CD4-positive, CD25-positive, alpha-beta regulatory T cell (primary cell): ENCODE measurements at places on chromosomes 7 and 10.
A peak's percentile ranks its signal among the peaks of the same experiment; 100 is the strongest.

GRCh38 chr10:126867567-126868365 lies 37.5 kb upstream of the DOCK1 start:
- DNase-seq, result no peak
- no peak overlapping the region for H3K4me3 ChIP-seq
- H3K36me3 ChIP-seq, result no peaks in the 10 kb centered on the region
- no peaks in the 10 kb centered on the region for H3K27me3 ChIP-seq
- no peaks in the 10 kb centered on the region for H3K4me1 ChIP-seq

DNA sequence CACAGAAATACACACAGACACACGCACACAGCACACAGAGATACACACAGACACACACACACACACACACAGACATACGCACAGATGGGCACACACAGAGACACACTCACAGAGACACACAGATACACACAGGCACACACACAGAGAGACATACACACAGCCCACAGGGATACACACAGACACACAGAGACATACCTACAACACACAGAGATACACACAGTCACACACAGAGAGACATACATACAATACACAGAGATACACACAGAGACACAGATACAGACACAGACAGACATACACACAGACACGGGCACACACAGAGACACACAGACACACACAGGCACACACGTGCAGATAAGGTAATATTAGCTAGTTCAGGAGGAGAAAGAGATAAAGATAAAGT lies 76.9 kb downstream of the EGFR start:
- no peaks in the 10 kb centered on the region for H3K4me1 ChIP-seq
- H3K4me3 ChIP-seq, result no peak overlapping the region
- H3K36me3 ChIP-seq, result no peaks in the 10 kb centered on the region
- DNase-seq, result no peak

GRCh38 chr10:77160679-77161078 lies 476.9 kb downstream of the KCNMA1 start:
- no peaks in the 10 kb centered on the region for H3K36me3 ChIP-seq
- no peak overlapping the region for H3K27ac ChIP-seq
- H3K4me3 ChIP-seq, result no peak overlapping the region
- no peak for DNase-seq

GRCh38 chr10:44725404-44725803 lies 185.7 kb upstream of the TMEM72 start:
- no peaks in the 10 kb centered on the region for H3K36me3 ChIP-seq
- H3K27ac ChIP-seq, result no peak overlapping the region
- H3K4me1 ChIP-seq, result no peaks in the 10 kb centered on the region
- no peaks in the 10 kb centered on the region for H3K27me3 ChIP-seq
- no peak overlapping the region for H3K4me3 ChIP-seq

- no peaks in the 10 kb centered on the region for H3K36me3 ChIP-seq
- H3K4me3 ChIP-seq, result no peak overlapping the region
- H3K27me3 ChIP-seq, result no peaks in the 10 kb centered on the region
- no peak for DNase-seq
Measured at GRCh38 chr10:43026039-43026973, 50.6 kb upstream of the RET start.

DNA sequence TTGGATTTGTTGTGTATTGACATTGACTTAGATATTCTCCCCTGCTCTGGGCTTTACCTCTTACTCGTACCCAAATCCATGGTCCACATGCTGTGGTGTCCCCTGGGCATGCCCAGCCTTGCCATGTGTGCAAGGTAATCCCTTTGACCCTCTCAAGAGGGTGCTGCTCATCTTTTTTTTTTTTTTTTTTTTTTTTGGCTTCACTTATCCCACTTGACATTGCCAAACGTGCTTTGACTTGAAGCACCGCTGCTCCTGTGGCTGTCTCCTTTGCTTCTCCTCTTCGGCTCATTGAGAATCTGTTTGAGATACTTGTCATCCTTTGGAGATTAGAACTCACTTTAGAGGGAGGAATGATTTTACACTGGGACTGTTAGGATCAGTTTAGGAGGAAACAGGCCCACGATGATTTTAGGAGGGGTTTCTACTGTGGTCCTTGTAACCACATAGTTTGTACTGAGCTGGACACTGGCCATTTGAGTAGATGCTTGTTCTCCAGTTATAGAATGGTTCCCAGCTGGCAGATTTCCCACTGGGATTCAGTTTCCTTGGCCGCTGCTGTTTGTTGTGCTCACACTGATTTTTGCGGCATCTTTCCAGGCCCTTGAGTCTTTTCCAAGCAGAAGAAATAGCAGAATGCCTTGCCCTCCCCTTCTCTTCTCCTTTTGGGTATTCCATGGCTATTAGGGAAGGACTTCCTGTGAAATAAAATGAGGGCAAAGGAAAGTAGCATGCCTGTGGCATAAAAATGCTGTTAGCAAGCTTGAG lies 184.8 kb downstream of the AUTS2 start:
- H3K4me3 ChIP-seq, result no peak overlapping the region
- H3K27ac ChIP-seq, result no peak overlapping the region
- DNase-seq, result no peak
- no peaks in the 10 kb centered on the region for H3K36me3 ChIP-seq
- H3K27me3 ChIP-seq, result no peaks in the 10 kb centered on the region

DNA sequence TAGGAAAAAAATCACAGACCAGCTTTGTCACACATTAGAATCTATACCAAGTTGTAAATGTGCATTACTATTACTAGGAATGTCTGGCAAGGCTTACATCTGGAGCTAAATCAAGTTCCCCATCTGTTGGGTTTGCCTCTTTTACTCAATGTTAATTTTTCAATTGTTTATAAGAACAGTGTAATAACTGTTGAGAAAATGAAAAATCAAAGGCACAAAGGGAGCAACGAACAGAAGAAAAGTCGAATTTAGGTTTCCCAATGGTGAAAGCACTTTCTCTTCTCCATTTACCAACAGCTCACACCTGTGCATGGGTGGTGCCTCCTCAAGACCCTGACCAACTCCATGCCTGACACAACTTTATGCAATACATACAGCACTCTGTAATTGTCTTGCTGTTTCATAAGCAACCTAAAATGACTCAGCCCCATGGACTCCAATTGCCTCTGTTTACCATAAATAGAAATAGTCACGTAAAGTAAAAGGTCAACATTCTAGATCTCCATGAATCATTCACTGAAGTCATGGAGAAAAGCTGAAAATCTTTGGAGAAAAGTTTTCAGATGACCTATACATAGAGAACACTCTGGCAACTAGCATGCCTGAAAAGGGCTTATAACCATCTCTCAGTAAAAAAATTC lies 95.5 kb upstream of the KCNIP2 start:
- H3K27me3 ChIP-seq, result no peaks in the 10 kb centered on the region
- H3K27ac ChIP-seq, result no peak overlapping the region
- no peaks in the 10 kb centered on the region for H3K4me1 ChIP-seq
- H3K4me3 ChIP-seq, result no peak overlapping the region
- no peak for DNase-seq

GRCh38 chr7:111183321-111183720 lies 92.4 kb downstream of the LRRN3 start:
- no peak overlapping the region for H3K4me3 ChIP-seq
- H3K27ac ChIP-seq, result no peak overlapping the region
- no peaks in the 10 kb centered on the region for H3K27me3 ChIP-seq
- no peaks in the 10 kb centered on the region for H3K36me3 ChIP-seq
- no peaks in the 10 kb centered on the region for H3K4me1 ChIP-seq

GRCh38 chr10:27618036-27618615 lies 114.0 kb downstream of the RAB18 start:
- H3K27ac ChIP-seq, result no peak overlapping the region
- no peaks in the 10 kb centered on the region for H3K27me3 ChIP-seq
- DNase-seq, result no peak
- no peaks in the 10 kb centered on the region for H3K4me1 ChIP-seq
- no peak overlapping the region for H3K4me3 ChIP-seq

DNA sequence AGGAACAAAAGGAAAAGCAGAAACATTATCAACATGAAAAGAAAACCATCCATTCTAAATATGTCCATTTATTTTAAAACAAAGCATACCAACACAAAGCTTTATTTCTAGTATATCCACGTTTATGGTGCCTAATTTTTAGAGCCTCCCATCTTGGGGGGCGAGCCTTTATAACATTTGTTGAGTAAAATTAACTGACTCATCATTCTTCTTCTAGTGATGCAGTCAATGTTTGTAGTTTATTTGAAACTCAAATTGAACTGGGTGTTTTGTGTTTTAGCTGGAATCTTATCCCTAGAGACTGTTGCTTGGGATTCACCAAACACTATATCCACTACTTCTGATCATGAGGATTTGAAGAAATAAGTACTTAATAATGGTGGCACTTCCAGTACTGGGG lies 366.4 kb upstream of the NPVF start:
- H3K4me3 ChIP-seq, result no peak overlapping the region
- no peak overlapping the region for H3K27ac ChIP-seq
- peaks cover 3% of the 10 kb centered on the region for H3K27me3 ChIP-seq
- no peaks in the 10 kb centered on the region for H3K4me1 ChIP-seq
- DNase-seq, result no peak

- no peaks in the 10 kb centered on the region for H3K27me3 ChIP-seq
- H3K36me3 ChIP-seq, result no peaks in the 10 kb centered on the region
- H3K4me3 ChIP-seq, result no peak overlapping the region
- DNase-seq, result no peak
- H3K4me1 ChIP-seq, result no peaks in the 10 kb centered on the region
- H3K27ac ChIP-seq, result no peak overlapping the region
Measured at GRCh38 chr7:159066816-159067575, 77.7 kb downstream of the VIPR2 start.

DNA sequence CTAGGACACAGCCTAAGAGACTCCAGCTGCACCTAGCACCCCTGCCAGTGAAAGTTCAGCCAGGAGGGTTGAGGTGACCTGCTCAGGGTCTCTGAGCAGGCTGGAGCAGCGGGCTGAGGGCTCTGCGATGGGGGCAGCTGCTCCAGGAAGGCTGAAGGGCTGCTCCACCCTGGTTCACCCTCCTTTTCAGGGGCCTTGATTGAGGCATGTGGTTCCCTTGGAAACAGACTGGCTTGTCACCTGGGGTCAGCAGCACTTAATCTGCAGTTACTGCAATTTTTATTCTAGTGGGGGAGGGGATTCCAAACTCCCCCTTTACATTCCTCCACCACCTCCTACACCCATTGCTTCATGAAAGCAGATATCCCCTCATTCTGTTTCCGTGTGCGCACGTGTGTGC lies 85.3 kb upstream of the UNC5B start:
- peaks cover 2% of the 10 kb centered on the region for H3K27me3 ChIP-seq
- H3K36me3 ChIP-seq, result no peaks in the 10 kb centered on the region
- no peak for DNase-seq
- H3K4me3 ChIP-seq, result no peak overlapping the region
- no peak overlapping the region for H3K27ac ChIP-seq
- no peaks in the 10 kb centered on the region for H3K4me1 ChIP-seq

GRCh38 chr7:141567432-141567831 lies 16.2 kb downstream of the AGK start:
- H3K27me3 ChIP-seq, result no peaks in the 10 kb centered on the region
- peaks cover 27% of the 10 kb centered on the region for H3K36me3 ChIP-seq
- no peak overlapping the region for H3K27ac ChIP-seq
- no peaks in the 10 kb centered on the region for H3K4me1 ChIP-seq

- no peaks in the 10 kb centered on the region for H3K27me3 ChIP-seq
- H3K4me1 ChIP-seq, result peaks cover 23% of the 10 kb centered on the region
- H3K36me3 ChIP-seq, result peaks cover 12% of the 10 kb centered on the region
- H3K4me3 ChIP-seq, result no peak overlapping the region
- H3K27ac ChIP-seq, result no peak overlapping the region
- no peak for DNase-seq
Measured at GRCh38 chr7:30468791-30469190, 9.8 kb downstream of the NOD1 start.

DNA sequence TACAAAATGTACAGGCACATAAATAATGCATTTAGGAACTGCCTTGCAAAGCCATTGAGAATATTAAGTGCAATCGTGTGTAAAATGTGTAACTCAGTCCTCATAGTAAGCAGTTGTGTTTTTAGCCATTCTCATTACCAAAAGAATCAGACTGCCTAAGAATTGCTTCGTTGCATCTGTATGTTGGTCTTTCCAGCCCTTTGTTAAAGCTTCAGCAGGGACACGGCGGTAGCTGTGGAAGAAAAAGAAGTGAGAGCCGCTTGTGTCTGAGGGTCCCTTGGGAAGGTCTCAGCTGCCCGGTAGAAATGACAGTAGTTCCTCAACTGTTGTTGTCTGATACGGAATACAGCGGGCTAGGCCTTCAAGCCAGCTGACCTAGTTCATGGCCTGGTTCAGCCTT lies 22.8 kb upstream of the ACSL5 start:
- no peaks in the 10 kb centered on the region for H3K27me3 ChIP-seq
- DNase-seq, result no peak
- no peaks in the 10 kb centered on the region for H3K36me3 ChIP-seq
- no peak overlapping the region for H3K4me3 ChIP-seq

- no peak for DNase-seq
- H3K27me3 ChIP-seq, result no peaks in the 10 kb centered on the region
- no peak overlapping the region for H3K27ac ChIP-seq
- H3K4me1 ChIP-seq, result peaks cover 24% of the 10 kb centered on the region
- no peaks in the 10 kb centered on the region for H3K36me3 ChIP-seq
- H3K4me3 ChIP-seq, result peak overlapping the region; percentile 32
Measured at GRCh38 chr10:103193820-103194529, 903 bp upstream of the NT5C2 start.

- H3K4me3 ChIP-seq, result no peak overlapping the region
- H3K4me1 ChIP-seq, result no peaks in the 10 kb centered on the region
- H3K27ac ChIP-seq, result no peak overlapping the region
Measured at GRCh38 chr7:55172161-55172560, 153.3 kb downstream of the EGFR start.

DNA sequence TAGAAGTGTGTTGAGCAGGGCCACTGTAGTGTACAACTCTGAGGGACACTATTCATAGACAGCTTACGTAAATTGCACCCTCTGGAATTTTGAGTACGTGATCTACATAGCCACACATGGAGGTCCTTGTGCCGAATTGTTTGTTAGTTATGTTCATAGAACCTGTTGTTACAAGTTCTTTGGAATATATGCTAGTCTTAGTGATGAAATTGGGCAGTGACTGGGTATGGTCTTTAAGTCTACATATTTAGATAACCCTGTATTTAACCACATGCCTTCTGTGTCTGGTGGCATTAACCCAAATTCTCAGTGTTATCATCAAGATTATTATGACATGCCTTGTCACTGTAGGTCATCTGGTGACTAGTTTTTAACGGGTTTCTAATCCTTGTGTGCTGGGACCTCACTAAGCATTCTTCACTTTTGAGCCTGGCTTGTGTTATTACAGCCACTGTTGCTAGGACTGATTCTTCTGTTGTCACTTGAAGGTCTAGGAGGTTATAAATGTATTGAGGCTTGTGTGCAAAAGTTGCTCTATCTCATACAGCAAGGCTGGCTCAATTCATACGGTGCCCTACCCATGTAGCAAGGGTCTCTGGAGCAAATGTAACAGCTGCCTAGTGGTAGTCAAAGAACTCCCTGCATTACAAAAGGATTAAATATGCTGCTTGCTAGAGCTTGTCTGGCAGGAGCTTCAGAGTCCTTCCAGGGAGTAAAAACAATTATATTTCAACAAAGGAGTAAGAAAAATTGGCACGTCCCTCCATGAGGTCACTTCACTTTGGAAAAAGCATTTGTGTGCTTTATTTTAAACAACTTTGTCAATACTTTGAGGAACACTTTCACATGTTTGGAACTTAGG lies 65.4 kb downstream of the CDK14 start:
- no peak overlapping the region for H3K4me3 ChIP-seq
- no peak for DNase-seq
- H3K27me3 ChIP-seq, result no peaks in the 10 kb centered on the region
- H3K4me1 ChIP-seq, result no peaks in the 10 kb centered on the region

GRCh38 chr7:333393-333764 lies 43.4 kb downstream of the FOXL3 start:
- no peak overlapping the region for H3K4me3 ChIP-seq
- DNase-seq, result no peak
- no peak overlapping the region for H3K27ac ChIP-seq
- H3K36me3 ChIP-seq, result no peaks in the 10 kb centered on the region
- H3K4me1 ChIP-seq, result peaks cover 8% of the 10 kb centered on the region

GRCh38 chr7:41674505-41675023 lies 28.3 kb downstream of the INHBA start:
- H3K27ac ChIP-seq, result no peak overlapping the region
- H3K27me3 ChIP-seq, result no peaks in the 10 kb centered on the region
- no peaks in the 10 kb centered on the region for H3K36me3 ChIP-seq
- no peak for DNase-seq
- H3K4me1 ChIP-seq, result no peaks in the 10 kb centered on the region
